Peyer's patch (tissue), 4 donors: ENCODE measurements at places on chromosomes 13 and 19.

GRCh38 chr13:72696579-72696978, 30.9 kb downstream of the MZT1 start:
- no peak for DNase-seq

DNA sequence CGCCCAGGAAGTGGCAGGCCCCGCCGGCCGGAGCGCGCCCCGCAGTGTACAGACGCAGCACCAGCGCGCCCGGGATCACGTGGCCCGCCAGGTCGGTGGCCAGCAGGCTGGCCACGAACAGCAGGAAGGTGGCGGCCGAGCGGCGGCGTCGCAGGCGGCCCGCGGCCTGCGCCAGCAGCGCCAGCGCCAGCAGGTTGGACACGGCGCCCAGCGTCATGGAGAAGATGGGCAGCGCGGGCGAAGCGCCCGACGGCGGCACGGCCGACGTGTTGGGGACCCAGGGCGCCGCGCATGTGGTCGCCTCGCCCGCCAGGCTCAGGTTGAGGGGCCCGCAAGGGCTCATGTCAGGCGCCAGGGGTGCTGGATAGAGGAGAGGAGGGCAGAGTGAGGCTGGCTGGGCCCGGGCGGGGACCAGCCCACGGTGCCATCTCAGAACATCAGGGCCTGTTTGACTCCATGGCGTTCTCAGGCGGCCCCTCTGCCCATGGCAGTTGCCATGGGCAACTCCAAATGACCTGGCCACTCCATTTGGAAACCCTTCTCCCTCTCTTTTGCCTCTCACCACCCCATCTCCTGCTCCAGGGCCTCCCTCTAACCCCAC, 1.1 kb downstream of the PTGER1 start:
- no peak for DNase-seq

GRCh38 chr19:8592231-8593009, 15.2 kb upstream of the MYO1F start:
- DNase-seq: peak; percentile 93

DNA sequence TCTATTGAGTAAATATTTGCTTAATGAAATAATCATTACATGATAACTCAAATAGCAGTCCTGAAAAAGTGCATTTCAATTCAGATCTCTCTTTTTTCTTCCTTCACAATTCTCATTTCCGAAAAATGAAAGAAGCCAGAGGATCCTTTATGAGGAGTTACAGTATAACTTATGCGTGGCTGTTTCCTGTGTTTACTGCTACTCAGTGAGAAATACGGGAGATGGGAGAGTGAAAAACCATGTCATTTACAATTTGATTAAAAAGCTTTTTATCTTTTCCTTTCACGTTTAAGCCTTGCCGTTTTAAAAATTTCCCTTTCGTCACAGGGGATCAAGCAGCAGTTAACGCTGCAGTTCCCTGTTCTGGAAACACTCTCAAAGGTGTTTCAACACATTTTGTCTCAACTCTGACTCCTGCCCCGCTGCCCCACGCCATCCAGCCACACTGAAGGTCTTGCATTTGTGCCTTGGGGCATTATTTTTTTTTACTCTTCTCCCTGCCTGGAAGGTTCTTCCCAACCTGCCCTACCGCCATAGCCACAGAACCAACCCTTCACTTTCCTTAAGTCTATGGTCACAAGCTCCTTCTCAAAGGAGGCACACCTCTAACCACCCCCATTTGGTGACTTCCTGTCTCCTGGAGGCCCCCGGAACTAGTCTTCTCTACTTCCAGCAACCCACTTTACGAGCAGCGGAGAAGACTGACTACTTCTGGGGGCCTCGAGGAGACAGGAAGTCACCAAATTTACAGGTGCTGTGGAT, 17.0 kb downstream of the KL start:
- DNase-seq: no peak
